ENCODE measurements at places on chromosomes 7 and 10.

- DNase-seq, result no peak
These were observed 13.0 kb downstream of the OR9A2 start for GRCh38 chr7:143013893-143014292.

DNA sequence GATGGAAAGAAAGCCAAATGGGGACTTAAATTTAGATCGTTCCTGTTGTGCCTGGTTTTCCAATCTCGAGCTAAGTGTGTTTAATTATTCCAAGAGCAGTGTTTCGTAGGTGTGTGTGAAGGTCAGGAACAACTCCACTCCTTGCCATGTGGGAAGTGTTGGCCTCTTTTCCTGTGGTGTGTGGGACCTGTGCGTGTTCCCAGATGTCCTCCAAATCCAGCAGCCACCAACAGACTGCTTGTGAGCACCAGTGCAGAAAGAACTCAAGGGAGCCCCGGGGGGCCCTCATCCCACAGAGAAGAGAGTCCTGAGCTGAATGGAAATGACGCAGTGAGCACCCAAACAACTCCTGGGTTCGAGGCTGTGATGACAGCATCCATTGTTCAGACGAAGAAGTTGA, 227.7 kb downstream of the TMEM178B start:
- no peak for DNase-seq

GRCh38 chr7:158829342-158830210, at the start of gene ESYT2:
Gene ESYT2, minus strand, starts transcription at chr7:158829509. Its CDS starts 91 bp downstream, at chr7:158829418.
- peak; percentile 100 for DNase-seq

- no peak for DNase-seq
These were observed 451.2 kb downstream of the PLXNA4 start for GRCh38 chr7:132125096-132125495.

DNA sequence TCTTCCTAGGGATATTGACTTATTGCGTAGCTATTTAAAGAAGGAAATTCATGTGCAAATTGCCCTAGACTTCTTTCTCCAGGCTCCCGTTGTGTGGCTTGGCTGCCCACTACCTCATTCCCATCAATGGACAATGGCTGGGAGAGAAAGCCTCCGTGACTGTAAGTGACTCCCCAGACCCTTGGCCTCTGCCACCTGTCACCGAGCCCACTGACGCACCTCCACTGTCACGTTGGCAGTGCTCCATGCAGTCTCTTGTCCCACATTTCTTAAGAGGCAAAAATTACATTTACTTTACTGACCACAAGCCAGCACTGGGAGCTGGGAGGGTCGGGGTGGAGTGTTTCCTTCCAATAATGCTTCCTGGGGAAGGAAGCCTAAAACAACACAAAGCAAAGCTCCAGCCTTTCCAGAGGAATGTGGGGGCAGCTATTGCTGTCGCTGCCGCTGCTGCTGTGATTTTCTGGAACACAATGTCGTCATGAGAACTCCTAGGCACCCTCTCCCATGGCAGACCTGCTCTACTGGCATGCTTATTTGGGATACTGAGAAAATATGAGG, 89.7 kb upstream of the STEAP1B start:
- no peak for DNase-seq

GRCh38 chr10:68665841-68666240, 55.2 kb upstream of the CCAR1 start:
- DNase-seq, result no peak

GRCh38 chr10:94403380-94404213, 1.3 kb downstream of the TBC1D12 start:
- DNase-seq, result no peak

GRCh38 chr7:3309140-3309539, 8.1 kb downstream of the SDK1 start:
- DNase-seq, result no peak

DNA sequence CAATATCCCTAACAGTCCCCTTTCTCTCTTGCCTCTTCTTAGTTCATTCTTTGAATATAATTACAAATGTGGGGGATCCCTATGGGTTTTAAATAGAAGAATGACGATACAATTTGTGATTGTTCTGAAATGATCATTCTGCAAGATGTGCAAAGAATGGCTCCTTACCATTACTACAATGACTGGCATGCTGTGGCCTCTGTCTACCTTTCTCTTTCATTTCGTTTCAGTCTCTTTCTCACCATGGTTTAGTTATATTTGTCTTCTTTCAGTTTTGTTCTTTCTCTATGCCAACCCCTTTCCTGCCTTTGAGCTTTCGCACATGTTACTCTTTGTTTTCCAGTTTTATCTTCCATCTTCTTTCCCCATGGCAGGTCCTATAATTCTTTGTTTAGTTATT, 176.5 kb downstream of the SUGCT start:
- no peak for DNase-seq

DNA sequence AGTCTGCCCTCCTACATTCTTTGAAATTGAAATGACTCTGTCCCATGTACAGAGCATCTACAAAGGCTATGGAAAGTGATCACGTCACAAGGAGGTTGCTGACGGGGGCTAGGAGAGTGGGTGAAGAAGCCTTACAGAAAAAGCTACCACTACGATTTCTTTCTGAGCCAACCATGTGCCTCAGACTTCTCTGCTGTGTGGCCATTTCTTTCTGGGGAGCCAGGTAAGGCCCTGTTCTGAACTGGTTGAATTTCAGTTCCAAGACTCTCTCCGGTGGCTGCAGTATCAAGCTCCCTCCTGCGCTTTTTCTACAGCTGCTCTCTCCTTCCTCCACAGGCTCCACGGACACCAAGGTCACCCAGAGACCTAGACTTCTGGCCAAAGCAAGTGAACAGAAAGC, 112.5 kb upstream of the PRSS1 start:
- no peak for DNase-seq

DNA sequence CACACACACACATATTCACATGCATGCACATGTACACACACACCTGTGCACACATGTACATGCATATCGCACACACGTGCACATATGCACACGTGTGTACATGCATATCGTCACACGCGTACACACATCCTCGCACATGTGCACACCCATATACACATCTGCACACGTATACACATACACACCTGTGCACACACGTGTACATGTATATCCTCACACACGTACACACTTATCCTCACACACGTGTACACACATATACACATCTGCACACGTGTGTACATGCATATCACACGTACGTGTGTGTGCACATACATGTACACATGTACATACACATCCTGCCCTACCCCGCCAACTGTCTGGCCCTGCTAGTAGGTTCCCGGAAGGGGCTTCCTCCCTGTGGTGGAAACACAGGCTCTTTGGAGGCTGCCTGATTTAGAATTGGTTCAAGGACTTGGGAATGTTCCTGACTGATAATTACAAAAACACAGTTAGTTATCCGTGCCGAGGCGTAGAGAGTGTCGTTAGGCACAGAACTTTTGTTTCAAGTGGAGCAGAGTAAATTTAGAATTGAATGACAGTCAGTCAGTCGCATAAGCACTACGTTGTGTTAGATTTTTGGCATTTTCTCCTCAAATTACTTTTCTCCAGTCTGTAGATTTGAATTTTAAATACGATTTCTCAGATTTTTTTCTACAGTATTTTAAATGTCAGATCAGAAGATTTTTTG, 18.5 kb upstream of the PRKAR1B start:
- DNase-seq, result no peak

GRCh38 chr7:101725921-101726320, 91.5 kb upstream of the CUX1 start:
- DNase-seq, result no peak

DNA sequence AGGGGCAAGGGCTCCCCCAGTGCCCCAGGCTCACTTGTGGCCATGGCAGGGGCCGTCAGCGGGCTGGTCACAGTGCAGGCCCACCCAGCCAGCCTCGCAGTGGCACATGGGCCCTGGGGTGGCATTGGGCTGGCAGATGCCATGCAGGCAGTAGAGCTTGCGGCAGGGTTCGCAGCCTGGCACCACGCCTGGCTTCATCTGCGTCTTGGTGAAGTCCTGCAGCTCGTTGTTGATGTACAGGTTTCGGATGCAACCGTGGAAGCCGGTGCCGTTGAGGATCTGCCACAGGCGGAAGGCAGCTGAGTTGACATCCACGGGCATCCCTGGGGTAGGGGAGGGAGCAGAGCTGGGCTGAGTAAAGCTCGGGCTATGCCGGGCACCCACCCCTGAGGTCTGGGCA, 170.6 kb downstream of the LCOR start:
- no peak for DNase-seq

DNA sequence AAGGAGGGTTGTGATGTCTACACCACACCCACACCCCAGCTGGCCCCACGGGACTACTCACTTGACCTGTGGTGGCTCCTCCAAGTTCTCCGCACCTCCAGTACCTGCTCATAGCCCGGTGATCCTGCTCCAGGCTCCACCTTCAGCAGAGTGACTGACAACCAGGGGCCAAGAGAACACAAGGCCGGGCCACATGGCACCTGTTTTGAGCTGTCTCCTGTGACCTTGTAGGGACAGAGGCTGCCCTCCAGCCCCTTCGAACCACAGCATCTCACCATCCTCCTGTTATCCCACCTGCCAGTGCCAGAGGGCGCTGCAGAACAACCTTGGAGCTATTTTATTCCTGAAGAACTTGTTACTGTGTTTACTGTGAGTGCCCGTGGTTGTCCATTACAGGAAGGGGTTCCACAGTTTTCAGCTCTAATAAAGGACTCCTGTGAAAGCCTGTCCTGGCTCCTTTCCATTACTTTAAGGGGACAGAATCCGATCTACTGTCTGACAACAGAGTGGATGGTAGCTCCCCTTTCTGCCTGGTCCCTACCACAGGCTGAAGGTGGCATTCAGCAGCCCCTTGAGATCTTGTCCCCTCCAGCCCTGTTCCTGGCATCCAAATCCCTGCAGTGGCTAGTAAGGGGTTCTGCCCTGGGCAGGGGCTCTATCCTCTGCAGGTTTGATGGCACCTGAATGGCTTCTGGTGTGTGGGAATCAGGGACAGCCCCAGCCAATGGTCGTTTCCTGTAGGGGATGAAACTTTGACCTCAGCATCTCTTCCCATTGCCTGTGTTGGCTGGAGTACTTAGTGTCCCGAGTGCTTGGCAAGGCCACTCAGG, 50.8 kb downstream of the C10orf120 start:
- peak; percentile 25 for DNase-seq

GRCh38 chr7:128093614-128094570, 62.7 kb upstream of the LRRC4 start:
- DNase-seq, result no peak

DNA sequence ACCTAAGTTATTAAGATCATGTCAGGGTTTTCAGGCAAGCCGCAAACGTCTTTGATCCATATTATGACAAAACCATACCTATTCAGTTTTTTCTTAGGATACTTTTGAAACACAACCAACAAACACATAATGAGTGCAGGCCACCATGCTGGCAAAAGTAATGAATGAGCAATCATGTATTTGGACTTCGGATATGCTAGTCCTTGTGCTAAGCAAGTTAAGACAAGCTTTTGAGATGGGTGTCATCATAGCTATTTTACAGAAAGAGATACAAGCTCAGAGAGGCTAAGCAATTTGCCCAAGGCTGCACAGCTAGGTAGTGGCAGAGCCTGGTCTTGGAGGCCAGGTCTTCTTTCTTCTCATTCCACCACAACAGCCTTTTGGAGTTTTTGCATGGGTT, 12.5 kb upstream of the KCNK18 start:
- DNase-seq, result no peak

DNA sequence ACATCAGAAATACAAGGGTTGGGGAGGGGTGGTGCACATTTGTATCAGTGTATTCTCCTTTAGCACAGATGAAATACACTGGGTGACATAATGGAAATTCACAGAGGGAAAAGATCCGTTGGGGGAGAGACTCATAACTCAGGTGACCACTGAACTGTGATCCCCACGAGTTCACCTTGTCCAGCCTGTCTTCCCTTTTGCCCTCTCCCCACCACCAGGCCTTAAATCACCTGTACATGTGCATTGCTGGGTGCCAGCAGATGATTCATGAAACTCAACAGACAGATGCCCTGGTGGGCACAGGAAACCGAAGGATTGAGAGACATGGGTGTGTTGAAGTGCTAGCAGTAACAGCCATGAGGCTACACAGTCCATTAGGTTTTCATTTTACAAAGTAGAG, 253.3 kb downstream of the PLXNA4 start:
- no peak for DNase-seq

DNA sequence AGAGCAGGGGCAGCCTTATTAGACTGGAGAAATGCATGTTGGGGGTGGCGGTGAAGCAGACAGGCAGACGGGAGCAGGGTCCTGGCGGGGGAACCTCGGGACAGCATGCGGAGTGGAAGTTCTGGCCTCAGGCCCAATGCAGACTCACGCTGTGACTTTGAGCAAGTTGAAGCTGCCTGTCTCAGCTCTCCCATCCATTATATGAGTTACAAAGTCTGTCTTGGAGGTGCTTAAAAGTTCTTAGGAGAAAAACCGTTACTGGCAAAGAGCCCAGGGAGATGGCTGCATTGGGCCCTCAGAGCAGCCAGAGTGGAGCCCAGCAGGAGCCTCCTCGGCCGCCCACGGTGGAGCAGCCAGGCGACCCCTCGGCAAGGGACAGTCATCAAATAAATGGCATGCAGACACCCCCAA, 509.5 kb downstream of the PLXNA4 start:
- no peak for DNase-seq

DNA sequence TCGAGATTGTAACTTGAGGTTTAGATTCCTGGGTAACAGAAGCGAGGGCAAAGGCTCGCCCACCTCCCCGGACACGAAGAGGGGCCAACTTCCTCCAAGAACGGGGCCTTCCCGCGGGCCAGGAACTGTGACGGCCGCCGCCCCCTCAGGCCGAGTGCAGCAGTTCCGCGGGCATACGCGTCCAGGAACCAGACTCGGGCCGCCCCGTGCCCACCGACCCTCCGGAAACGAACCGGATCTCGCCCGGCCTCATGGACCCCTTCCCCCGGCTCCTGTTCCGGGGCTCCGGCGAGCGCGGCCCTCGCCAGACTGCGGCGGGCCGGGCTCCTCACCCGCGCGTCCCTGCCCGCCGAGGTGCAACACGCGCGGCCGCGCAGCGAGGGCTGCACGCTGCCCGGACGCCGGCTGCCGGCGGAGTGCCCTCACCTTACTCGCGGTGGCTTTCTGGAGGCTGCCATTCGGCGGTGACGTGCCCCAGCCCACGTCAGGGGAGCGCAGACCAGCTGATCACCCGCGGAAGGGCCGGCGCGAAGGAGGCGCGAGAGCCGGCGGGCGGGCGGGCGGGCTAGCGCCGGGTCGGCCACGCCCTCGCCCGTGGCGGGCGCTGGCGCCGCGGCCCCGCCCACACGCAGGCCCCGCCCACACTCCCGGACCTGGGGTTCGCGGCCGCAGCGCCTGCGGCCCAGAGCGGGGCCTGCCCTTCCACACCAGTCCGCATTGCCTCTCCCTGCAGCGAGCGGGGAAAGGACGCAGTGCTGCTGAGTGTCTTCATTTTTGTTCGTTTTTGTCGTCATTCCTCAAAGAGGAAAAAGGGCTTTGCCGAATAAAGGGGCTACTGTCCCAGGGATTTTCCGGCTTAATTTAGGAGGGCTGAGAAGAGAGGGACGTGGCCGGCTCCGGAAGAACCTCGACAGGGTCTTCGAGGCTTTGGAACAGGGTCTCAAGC, at the start of gene XPNPEP1:
Gene XPNPEP1, minus strand, starts transcription at position 536 of the 946 bp plus-strand sequence. Its CDS starts 78 bp downstream, at position 458.
- peak; percentile 82 for DNase-seq

GRCh38 chr10:30536578-30536977, 93.0 kb downstream of the LYZL2 start:
- DNase-seq, result no peak
